ENCODE measurements at places on chromosomes 2 and 18.

DNA sequence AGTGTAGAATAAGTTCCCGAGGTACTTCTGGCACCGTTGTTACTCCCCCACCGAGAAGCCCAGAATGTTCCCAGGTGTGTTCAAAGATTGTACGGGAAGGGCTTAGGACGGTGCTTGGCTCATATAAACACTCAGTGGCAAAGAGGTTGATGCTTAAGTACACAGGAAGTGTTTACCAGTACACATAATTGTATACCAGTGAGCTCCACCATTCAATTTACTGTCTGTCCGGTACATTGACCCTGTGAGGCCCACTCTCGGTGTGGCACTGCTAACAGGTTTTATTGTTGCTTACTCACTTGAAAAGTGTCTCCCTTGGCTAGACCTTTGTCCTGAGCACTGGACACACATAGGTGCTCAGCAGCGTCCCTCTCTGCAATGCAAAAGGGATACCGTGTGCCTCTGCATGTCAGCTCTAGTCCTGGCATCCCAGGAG lies 191.0 kb downstream of the NEDD4L start:
- DNase-seq: no peak

DNA sequence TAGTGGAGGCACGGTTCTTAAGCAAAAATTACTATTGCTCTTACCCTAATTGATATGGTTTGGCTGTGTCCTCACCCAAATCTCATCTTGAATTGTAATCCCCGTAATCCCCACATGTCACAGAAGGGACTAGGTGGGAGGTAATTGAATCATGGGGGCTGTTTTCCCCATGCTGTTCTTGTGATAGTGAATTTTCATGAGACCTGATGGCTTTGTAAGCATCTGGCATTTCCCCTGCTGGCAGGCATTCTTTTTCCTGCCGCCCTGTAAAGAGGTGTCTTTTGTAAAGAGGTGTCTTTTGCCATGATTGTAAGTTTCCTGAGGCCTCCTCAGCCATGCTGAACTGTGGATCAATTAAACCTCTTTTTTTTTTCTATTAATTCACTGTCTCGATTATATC lies 1691.8 kb upstream of the SLC39A10 start:
- DNase-seq: no peak

DNA sequence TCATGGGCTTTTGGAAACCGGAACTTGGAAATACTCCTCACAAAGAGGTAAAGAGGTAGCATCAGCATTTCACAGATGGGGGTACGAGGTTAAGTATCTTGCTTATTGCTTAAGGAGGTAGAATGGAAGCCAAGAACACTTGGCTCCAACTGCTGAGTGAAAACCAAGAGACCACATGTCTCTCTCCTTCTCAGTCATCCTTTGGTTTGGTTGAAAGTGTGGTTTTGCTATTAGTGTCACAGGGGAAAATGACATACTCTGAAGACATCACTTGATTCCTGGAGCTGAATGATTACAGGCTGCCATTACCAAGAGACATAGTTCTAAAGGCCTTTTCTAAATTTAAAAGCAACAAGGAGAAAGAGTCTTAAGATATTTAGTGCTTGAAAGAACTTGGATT lies 41.5 kb downstream of the ANTXR1 start:
- DNase-seq: no peak

GRCh38 chr18:41558715-41559114 lies 396.3 kb upstream of the PIK3C3 start:
- no peak for DNase-seq

DNA sequence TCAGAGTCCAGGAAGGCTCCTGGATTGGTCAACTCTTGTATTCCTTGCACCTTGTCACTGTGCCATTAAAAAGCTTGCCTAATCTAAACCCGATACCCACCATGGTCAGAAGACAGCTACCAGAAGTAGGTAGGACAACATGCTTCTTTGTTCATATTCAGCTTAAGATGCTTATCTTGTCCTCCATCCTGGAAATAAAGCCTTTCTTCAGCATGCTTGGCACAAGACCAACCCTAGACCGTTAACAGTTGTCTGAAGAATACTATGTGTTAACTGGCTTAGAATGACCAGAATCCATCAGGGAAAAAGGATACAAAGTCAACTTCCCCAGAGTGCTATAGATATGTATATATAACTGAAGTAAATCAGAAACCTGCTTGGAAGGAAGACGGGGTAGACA lies 193.9 kb downstream of the ZRANB3 start:
- no peak for DNase-seq

DNA sequence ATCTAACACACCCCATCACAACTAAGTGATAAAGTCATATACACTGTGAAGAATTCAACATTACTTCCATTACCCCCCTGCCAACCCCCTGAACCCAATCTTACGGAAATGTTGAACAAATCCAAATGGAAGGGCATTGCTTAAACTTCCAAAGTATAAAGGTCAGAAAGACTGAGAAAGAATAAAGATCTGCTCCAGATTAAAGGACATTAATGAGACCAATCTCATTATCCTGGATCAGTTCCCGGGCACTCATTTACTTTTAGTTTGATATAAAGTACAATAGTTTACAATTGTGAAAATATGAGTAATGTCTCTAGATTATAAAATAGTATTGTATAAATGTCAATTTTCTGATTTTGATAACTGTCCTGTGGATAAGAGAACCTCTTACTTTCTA lies 229.4 kb downstream of the PID1 start:
- no peak for DNase-seq

DNA sequence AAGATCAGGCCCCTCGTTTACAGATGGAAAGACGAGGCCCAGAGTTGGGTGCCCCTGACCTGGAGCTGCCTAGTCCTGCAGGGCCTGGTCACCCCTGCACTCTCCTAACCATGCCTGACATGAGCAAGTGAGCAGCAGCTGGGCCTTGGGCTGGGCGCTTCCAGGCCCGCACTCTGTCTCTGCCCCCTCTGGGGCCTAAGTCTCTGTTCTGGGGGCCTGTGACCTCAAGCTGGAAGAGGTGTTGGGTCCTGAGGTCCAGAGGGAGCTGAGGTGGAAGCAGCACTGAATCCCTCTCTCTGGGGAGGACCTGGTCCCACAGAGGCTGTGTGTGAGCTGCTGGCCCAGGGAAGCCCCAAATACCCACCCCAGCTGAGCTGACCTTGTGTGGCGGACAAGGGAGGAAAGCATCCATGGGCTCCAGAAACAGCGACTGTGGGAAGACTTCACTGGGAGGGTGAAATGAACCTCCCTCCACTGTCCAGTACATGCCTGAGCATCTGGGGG lies 46.1 kb upstream of the GPC1 start:
- no peak for DNase-seq

DNA sequence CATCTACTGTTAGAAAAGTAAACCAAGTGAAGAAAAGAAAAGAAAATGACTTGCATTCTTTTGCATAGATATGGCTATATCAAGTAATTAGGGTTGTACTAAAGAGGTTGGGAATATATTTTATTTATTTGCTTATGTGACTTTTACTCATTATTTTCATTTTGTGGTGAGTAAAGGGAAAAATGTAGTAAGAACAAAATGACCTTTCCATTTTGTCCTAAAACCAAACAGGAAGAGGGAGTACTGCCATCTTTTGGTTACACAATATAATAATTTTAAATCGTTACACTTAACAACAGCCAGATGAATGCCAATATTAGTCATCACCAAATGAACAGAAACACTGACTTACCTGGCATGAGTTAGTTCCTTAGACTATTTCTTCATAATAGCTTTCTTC lies 47.3 kb upstream of the NDUFV2 start:
- DNase-seq: no peak

DNA sequence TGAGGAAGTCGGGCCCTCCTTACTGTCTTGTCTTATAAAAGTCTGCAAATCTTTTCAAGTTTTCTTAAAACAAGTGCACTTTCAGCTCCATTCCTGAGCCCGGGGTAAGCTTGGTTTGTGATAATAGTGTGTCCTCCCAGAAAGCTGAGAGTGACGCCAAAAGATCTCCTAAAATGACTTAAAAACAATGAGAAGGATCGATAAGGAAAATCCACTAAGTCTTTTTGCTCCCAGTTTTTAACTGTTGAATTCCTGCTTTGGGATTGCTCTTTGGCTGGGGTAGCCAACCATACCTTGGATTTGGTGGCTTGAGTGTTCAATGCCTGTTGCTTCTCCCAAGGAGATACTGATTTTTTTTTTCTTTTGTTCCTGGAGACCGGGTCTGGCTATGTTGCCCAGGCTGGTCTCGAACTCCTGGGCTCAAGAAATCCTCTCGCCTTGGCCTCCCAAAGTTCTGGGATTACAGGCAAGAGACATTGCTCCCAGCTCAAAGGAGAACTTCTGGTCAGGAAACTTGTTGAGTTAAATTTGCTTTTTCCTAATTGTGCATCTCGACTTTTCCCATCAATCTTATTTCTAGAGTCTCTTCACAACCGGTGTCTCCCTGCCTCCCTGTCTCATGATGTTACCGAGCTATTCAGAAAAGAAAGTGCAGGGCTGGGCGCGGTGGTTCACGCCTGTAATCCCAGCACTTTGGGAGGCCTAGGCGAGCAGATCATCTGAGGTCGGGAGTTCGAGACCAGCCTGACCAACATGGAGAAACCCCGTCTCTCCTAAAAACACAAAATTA lies 3.0 kb downstream of the TGIF1 start:
- no peak for DNase-seq

GRCh38 chr2:27730980-27731691 lies 40.4 kb upstream of the MRPL33 start:
- no peak for DNase-seq
